ENCODE measurements at places on chromosomes 13 and 19.

DNA sequence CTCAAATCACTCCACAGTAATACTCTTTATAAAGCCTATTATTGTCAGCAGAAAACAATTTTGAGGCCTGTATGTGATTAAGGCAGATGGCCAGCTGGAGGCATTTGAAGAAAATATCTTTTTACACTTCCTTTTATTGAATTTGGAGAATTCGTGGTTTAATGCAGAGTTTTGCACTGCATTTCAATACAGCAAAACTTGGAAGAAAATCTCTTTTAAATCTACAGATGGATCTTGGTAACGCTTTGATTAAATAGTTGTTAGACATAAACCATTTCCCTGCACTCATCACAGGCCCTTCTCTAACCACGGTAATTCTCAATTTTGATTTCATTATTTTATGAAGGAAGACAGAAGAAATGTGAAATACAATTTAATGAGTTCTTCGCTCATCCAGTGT, 185.7 kb downstream of the RFC3 start:
- DNase-seq, result no peak

- no peak for DNase-seq
Measured at GRCh38 chr13:77696879-77697216, 639 bp upstream of the SLAIN1 start.

- no peak for DNase-seq
Measured at GRCh38 chr13:45811891-45812694, 39.5 kb downstream of the SIAH3 start.

GRCh38 chr13:42384265-42384664, 112.3 kb downstream of the AKAP11 start:
- no peak for DNase-seq

DNA sequence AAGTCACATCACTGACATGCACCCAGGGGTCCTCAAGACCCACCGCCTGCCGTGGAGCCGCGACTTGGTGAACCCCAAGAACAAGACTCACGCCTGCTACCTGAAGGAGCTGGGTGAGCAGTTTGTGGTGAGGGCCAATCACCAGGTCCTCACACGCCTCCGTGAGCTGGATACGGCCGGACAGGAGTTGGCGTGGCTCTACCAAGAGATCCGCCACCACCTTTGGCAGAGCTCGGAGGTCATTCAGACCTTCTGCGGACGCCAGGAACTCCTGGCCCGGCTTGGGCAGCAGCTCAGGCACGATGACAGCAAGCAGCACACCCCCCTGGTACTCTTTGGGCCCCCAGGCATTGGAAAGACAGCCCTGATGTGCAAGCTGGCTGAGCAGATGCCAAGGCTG, 29.7 kb downstream of the NWD1 start:
- DNase-seq, result no peak

- DNase-seq, result no peak
Measured at GRCh38 chr13:67829641-67830040, 599.5 kb upstream of the PCDH9 start.

- no peak for DNase-seq
Measured at GRCh38 chr19:55579766-55580621, 654 bp downstream of the ZNF579 start.

GRCh38 chr13:40197936-40198595, 468.4 kb downstream of the FOXO1 start:
- DNase-seq, result no peak

- DNase-seq, result no peak
Measured at GRCh38 chr19:18160971-18161635, 8.1 kb downstream of the PIK3R2 start.

- no peak for DNase-seq
Measured at GRCh38 chr19:35027851-35028599, 2.2 kb upstream of the SCN1B start.

GRCh38 chr19:1523412-1524286, at the start of gene PLK5:
PLK5 (plus strand) TSS chr19:1524077; CDS start chr19:1526997, 2,920 bp downstream.
- no peak for DNase-seq

DNA sequence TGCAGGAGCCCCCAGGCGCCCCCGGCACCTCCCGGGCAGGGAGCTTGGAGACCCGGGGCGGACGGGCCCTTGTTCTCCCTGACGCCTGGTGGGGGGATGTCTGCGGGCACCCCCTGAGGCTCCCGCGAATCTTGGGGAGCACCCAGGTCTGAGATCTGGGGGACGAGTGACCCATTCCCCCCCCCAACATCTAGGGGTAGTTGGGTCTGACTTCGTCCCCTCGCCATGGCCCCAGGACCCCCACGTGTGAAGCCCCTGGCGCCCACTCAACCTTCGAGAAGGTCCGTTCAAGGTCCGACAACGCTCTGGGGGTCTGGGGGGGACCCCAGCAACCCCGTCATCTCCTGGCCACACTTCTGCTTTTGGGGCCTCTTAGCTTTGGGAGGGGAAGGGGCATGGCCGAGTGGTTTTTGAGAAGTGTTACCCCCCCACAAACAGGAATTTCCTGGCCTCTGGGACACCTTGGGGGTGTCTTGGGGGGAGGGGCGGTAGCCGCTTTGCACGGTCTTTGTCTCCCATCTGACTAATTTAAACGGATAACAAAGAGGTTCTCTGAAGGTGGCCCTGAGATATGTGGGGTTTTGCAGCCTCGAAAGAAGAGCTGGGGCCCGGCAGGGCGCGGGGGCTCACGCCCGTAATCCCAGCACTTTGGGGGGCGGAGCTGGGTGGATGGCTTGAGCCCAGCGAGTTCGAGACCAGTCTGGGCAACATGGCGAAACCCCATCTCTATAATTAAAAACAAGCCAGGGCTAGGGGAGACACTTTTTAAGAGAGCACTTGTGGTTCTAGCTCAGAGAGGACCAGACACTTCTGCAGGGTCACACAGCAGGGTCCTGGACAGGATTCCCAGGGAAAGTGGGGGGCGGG, 608 bp downstream of the CNN2 start:
- no peak for DNase-seq

GRCh38 chr13:97430296-97430695, 3.7 kb upstream of the RAP2A start:
- DNase-seq, result no peak

- DNase-seq, result no peak
Measured at GRCh38 chr13:20462533-20462915, 63.1 kb downstream of the CRYL1 start.

Data from non-pigmented ciliary epithelial cell (primary cell).